ENCODE measurements at places on chromosomes 11 and 22.
A peak's percentile ranks its signal among the peaks of the same experiment; 100 is the strongest.

DNA sequence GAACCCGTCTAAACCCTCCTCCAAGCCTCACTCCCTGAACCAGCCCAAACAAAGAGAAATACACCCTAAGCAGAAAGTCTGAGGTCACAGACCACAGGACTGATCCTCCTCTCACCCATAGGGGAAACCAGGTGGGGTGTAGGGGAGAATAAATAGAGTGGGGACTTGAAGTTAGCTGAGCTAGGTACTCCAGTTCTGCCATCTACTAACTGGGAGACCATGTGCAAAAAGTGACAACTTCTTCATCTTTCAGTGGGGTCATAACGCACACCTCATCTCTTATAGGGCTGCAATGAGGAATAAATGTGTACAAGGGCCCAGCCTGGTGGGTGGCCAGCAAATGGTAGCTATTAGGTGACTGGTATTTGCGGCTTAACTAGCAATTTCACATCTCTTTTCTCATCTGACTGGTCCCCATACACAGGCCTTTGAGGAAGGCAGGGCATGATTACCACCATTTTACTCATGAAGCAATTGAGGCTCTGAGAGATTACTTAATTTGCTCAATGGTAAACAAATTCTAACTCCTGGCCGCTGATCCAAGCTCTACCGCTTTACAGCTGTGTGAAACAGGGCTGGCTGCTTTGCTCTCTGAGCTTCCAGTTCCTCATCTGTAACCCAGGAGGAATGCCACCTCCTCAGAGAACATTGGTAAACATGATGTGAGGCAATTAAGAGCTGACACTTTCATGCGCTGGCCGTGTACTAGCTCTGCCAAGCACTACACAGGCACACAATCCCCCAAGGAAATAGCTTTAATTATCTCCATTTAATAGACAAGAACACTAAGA lies 16.6 kb downstream of the TBC1D10A start:
- DNase-seq: no peak
- H3K4me1 ChIP-seq: no peaks in the 10 kb centered on the region
- H3K27ac ChIP-seq: no peak overlapping the region
- H3K4me3 ChIP-seq: no peak overlapping the region
- no peaks in the 10 kb centered on the region for H3K27me3 ChIP-seq

- no peaks in the 10 kb centered on the region for H3K27me3 ChIP-seq
- H3K36me3 ChIP-seq: no peaks in the 10 kb centered on the region
- peaks cover 3% of the 10 kb centered on the region for H3K4me1 ChIP-seq
- peak within 1 kb of the TSS; percentile 58 for H3K27ac ChIP-seq
Measured at GRCh38 chr11:67468759-67469507, at the start of gene TMEM134. TMEM134 (minus strand) TSS chr11:67469251; CDS start chr11:67469192, 59 bp downstream.

DNA sequence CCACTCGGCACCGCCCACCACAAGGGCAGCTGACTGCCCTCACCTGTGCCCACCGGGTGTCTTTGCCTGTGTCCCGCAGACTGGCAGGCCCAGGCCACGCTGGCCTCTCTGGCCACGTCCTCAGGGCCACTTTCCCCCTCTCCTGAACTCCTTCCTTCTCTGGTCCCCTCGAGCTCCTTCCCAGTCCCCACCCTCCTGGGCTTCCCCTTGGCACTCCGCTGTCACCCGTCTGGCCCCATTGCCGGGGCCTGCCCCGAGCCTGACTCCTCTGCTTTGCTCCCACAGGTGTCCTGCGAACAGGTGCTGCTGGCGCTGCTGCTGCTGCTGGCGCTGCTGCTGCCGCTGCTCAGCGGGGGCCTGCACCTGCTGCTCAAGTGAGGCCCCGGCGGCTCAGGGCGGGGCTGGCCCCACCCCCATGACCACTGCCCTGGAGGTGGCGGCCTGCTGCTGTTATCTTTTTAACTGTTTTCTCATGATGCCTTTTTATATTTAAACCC lies 14.2 kb downstream of the MCAT start:
- H3K4me1 ChIP-seq: no peaks in the 10 kb centered on the region
- peaks cover 4% of the 10 kb centered on the region for H3K36me3 ChIP-seq
- DNase-seq: peak; percentile 57

- H3K27ac ChIP-seq: no peak overlapping the region
- H3K4me1 ChIP-seq: peaks cover 17% of the 10 kb centered on the region
- peak; percentile 88 for DNase-seq
- H3K27me3 ChIP-seq: no peaks in the 10 kb centered on the region
Measured at GRCh38 chr11:63837027-63837688, 1.8 kb upstream of the MARK2 start.

DNA sequence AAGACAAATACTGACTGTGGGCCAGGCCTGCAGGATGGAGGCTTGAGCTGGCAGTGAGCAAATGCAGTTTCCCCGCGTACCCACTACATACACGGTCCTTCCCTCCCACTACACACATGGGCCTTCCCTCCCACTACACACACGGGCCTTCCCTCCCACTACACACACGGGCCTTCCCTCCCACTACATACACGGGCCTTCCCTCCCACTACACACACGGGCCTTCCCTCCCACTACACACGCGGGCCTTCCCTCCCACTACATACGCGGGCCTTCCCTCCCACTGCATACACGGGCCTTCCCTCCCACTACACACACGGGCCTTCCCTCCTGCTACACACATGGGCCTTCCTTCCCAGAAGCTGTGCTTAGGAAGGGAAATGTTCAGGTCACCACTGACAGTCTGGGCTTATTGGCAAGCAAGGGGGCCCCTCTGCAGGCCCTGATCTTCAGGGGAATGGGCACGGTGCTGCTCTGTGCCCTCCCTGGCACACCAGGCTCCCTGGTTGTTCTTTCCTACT lies 10.8 kb downstream of the DNAL4 start:
- H3K36me3 ChIP-seq: no peaks in the 10 kb centered on the region
- no peak for DNase-seq
- no peaks in the 10 kb centered on the region for H3K4me1 ChIP-seq
- no peaks in the 10 kb centered on the region for H3K27me3 ChIP-seq
- H3K4me3 ChIP-seq: no peak overlapping the region

DNA sequence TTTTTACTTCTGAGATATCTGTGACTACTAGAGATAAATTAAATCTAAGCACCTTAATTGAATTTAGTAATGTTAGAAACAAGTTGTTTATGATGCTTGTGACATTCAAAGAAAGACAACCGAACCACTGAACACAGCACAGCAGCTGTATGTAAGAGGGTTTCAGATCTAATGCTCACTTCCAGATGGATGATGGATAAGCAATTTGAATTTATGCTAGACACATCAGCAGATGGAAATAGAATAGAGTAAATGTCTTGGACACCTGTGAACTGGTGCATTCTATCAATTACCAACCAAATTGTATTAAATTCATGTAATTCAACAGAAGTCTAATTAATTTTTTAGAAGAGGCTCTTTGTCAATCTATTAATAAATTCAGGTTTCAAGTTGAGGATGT lies 306.3 kb downstream of the CNTN5 start:
- H3K4me1 ChIP-seq: no peaks in the 10 kb centered on the region
- no peaks in the 10 kb centered on the region for H3K27me3 ChIP-seq
- DNase-seq: no peak
- H3K36me3 ChIP-seq: no peaks in the 10 kb centered on the region

Data from H1 (cell line).